ENCODE measurements at places on chromosomes 7 and 10.

DNA sequence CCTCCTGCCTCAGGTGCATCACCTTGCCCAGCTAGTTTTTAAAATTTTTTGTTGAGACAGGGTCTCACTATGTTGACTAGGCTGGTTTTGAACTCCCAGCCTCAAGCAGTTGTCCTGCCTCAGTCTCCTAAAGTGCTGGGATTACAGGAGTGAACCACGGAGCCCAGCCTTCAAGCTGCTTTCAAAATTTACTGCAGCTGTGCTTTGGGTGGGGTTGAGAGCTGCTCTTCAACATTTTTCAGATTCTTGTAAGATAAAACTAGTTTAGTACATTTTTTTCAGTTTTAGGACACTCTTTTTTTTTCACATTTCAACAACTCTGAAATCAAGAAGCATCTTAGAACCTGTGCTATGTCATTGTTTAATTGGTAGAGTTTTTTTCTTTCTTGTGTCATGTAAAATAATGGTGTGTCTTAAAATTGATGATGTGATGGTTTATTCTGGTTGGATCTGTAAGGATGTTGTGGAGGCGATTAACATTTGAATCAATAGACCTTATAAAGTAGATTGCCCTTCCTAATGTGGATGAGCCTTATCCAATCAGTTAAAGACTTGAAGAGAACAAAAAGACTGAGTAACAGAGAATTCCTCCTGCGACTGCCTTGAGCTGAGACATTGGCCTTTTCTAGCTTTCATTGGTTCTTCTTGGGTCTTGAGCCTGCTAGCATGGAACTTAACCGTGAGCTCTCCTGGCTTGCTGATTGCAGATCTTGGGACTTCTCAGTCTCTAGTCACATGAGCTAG lies 13.5 kb downstream of the PLEKHA8 start:
- DNase-seq: no peak

DNA sequence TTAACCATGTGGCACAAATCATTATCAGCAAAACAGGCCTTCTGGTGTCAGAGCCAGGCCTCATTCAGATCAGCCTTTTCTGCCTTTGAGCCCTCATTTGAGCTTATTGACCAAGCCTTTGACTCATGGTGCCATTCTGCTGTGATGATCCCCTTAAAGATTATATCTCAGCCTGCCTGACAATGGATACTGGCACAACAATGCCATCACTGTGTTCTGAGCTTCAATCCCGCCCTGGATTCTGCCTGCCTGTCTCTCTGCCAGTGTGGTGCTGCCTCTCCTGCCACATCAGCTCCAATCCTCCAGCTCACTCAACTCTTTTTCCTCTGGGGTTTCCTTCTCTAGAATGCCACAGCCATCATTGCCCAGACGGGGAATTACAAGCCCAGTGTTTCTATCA lies 52.6 kb downstream of the SRI start:
- no peak for DNase-seq

- no peak for DNase-seq
These were observed 30.0 kb downstream of the TSPAN15 start for GRCh38 chr10:69481305-69481704.

DNA sequence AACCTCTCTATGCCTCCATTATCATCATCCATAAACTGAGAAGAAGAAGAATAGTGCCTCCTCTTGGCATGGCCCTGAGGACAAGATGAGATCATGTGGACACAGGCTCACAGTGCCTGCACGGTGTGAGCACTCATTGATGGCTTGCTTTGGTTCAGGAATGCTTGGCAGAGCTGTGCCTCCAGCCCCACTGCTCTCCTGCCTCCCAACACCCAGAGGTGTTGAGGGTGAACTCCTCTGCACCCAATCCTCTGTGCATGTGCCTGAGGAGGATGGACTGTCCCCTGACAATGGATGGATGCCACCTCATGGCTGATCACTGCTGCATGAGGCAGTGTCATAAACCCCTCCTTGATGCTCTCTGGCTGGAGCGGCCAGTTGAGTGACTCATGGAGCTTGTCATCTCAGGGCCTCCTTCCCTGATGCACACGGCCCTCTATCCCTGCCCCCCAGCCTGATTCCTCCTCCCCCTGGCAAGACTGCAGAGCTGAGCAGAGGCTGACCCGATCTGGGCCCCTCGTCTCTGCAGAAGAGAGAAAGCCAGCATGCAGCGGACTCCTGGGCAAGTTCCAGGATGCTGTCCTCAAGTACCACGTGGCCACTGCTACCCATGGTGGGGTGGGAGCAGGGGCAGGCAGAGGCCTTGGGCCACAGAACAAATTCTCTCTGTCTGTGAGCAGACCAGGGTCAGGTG lies 136.3 kb downstream of the KCNMA1 start:
- DNase-seq: peak; percentile 31

DNA sequence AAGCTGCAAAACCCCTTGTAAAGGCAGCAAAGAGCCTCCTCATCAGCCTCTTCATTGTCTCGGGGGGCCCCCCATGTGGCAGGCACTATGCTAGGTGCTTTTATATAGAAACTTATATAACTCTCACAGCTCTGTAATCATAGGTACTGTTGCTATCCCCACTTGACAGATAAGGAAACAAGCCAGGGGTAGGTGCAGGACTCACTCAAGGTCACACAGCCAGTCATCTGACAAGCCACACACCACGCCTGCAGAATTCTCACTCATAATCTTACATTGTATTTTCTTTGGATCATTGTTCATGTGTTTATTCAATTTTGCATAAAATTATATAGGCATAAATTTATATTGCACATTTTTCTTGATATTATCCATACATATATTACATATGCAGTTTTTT lies 165.4 kb downstream of the PPP1R17 start:
- DNase-seq: no peak
